Hypothalamus (tissue), 51 donors: ENCODE measurements at places on chromosomes 12 and 14.

DNA sequence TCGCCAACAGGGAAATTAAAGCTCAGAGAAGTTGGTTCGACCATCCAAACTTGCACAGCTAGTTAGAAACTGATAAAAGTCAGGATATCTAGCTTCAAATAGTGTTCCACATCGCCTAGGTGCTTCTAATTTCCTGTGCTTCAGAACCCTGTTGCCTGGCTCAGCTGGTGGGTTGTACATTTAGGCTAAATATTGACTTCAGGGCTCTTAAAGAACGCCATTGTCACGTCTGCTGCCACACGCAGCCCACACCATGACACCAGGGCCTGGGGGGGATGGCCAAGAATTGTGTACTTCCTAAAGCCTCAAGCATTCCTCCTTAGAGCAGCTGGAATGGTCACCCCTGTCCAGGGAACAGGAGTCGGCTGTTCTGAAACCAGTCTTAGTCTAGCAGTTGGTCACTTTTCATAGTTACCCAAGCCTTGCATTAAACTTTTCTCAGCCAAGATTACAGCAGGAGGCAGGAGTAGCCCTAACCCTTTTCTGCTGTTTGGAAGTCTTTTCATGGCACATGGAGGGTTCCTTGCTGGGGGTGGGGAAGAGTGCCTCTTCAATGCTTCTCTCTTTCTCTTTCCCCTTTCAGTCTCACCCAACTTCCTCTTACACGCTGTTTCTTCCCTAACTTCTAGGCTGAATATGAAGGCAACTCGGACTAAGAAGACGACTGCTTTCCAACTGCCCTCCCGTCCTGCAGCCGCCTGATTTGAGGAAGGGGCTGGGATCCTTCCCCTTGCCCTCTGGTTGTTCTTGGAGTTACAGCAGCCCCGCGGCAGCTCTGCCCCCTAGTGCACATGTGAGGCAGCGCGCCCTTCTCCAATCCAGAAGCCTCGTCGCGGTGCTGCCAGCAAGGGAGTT is 17.1 kb downstream of the FOS start:
- peak; percentile 80 for DNase-seq

DNA sequence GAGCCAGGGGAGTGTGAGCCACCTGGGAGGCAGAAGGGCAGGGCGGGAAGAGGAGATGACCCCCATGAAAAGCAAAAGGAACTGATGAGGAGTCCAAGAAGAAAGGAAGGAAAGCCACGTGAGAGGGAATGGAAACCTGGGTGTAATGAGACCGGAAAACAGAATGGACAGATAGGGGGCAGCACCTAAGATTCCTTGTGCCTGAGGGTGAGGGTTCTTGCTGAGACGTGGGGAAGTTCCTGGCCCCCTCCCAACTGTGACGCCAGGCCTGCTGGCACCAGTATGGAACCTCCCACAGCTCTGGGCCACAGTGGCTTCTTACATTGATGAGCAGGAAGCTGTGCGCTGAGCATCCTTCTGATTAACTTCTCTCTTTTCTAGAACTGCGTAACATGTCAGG is 30.8 kb downstream of the TTC7B start:
- peak; percentile 67 for DNase-seq

- DNase-seq: no peak
Measured at GRCh38 chr12:106204312-106204711, 43.5 kb downstream of the CKAP4 start.

GRCh38 chr12:98352218-98352811 is 163.1 kb upstream of the TMPO start:
- DNase-seq: no peak

DNA sequence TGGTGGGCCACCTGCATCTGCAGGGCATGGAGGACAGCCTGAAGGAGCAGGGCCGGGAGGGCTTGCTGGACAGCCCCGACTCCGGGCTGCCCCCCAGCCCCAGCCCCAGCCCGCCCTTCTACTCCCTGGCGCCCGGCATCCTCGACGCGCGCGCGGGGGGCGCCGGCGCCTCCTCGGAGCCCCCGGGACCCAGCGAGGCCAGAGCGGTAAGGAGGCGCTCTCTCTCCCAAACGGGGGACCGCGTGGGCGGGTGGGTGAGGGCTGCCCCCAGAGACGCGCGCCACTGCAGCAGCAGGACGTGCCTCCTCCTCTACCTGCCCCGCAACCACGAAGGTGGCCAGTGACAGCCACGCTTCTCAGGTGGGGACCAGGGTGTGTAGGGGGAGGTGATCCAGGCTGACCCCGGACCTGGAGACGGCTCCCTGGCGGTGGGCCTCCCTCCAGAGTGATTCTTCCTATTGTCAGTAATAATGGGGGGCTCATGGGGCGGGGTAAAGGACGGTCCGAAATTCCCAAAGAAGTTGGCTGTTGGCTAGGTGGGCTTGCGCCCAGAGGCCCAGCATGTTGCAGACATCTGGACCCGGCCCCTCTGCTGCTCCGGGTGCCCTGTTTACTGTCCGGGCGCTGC is 652 bp downstream of the RFLNA start:
- no peak for DNase-seq
